ENCODE measurements at places on chromosomes 13 and 19. TPM values are rescaled to one million over a fixed set of nuclear protein-coding genes. Genes with fewer than 3 reads are reported as not detected.

GPR42 gene
- not detected for total RNA-seq

PAK4 gene
- 2.6 TPM for total RNA-seq

MAP4K1 gene
- total RNA-seq, result not detected

DLL3 gene
- 0.22 TPM for total RNA-seq

CAPN12 gene
- total RNA-seq, result under 0.01 TPM

CPB2 gene
- total RNA-seq, result not detected

TEX101 gene
- not detected for total RNA-seq

GPR12 gene
- not detected for total RNA-seq

CYP2A6 gene
- not detected for total RNA-seq

OR10H5 gene
- total RNA-seq, result not detected

MYO1F gene
- 0.40 TPM for total RNA-seq

ZNF765 gene
- total RNA-seq, result 8.1 TPM

ELF1 gene
- total RNA-seq, result 61.9 TPM

STOML3 gene
- not detected for total RNA-seq

CAMSAP3 gene
- total RNA-seq, result under 0.01 TPM

SLITRK6 gene
- not detected for total RNA-seq

HPN gene
- under 0.01 TPM for total RNA-seq

FXYD3 gene
- not detected for total RNA-seq

ZFP14 gene
- total RNA-seq, result 4.0 TPM

USHBP1 gene
- 33.5 TPM for total RNA-seq

MEIOSIN gene
- not detected for total RNA-seq

NAPSA gene
- not detected for total RNA-seq

SBSN gene
- total RNA-seq, result not detected

SWSAP1 gene
- total RNA-seq, result 1.2 TPM

SUPT20H gene
- 20.7 TPM for total RNA-seq

HIPK4 gene
- total RNA-seq, result under 0.01 TPM

CASP14 gene
- total RNA-seq, result not detected

NXNL1 gene
- total RNA-seq, result not detected

CLPTM1 gene
- 46.6 TPM for total RNA-seq

LILRB1 gene
- not detected for total RNA-seq

ONECUT3 gene
- not detected for total RNA-seq

ZNF578 gene
- 2.0 TPM for total RNA-seq

PTGIR gene
- total RNA-seq, result 0.20 TPM

CD70 gene
- total RNA-seq, result not detected

CBY2 gene
- not detected for total RNA-seq

OR10H1 gene
- not detected for total RNA-seq

TMED1 gene
- 44.0 TPM for total RNA-seq
